ENCODE measurements at places on chromosomes 7 and 10.

DNA sequence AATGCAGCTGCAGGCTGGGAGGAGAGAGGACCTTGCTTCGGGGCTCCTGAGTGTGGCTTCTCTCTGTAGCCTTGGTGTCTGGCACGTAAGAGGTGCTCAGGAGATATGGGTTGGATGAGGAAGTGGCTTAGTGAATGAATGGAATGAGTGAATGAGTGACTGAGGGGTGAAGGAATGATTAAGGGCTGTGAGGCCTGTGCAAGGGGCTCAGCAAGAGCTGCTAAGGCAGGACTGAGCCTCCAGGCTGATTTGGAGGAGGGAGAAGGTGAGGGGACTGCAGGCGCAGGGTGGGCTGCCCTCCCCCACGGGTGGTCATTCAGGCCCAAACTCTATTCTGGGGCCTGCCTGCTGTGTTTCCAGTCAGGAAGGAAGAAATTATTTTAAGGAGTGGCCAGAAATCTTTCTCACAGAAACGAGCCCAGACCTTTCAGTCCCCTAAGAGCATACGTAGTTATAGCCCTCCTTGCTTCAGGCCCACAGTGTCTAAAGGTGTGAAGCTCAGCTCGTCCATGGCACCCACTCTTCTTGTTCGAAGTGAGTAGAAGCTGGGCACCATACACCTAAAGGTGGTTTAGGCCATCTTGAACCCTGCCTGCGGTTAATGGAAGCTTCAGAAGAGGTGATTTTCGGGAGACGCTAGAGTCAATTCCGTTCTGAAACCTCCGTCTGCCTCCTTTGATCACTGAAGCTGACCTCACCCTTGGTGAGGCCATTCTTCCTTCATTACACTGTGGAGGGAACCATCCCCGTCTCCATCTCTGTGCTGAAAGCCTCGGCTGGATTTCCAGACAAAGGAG lies 49.5 kb upstream of the SAMD8 start:
- DNase-seq: no peak

- DNase-seq: no peak
These were observed 2.9 kb upstream of the GDI2 start for GRCh38 chr10:5816170-5816569.

DNA sequence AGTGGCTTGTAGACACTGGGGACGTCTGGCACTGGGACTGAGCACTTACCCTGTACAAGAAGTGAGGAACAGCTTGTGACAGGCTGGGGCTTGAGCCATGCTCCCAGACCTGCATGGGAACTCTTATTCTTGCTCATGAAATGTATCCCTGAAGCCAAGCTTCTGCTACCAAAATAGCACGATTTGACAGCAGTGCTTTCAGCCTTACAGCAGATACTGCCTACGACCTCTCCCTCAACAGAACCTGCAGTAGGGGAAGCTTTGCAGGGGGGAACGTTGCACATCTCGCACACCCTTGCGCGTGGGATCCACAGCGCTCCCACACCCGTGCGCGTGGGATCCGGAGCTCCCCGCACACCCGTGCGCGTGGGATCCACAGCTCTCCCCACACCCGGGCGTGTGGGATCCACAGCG lies 88.0 kb downstream of the CREM start:
- no peak for DNase-seq

GRCh38 chr10:78397786-78398185 lies 364.1 kb downstream of the RPS24 start:
- DNase-seq: no peak

- no peak for DNase-seq
These were observed 45.0 kb downstream of the AFAP1L2 start for GRCh38 chr10:114359041-114359952.

DNA sequence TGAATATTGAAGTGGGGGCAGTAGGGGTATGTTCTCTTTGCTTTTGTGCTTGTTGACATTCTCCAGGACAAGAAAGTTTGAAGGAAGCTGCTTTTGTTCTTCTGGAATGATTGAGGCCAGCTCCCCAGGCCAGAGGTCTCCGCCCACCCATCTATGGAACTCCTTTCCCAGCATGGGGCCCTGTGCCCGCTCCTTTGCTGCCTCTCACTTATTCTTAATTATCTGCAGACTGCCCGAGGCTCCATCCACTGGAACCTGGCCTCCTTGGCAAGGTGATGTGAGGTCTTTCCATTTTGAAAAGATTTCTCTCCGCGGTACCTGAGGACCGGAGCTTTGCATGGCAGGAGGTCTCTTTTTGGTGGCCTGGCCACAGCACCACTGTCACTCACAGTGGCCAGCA lies 39.3 kb upstream of the MKI67 start:
- DNase-seq: no peak

DNA sequence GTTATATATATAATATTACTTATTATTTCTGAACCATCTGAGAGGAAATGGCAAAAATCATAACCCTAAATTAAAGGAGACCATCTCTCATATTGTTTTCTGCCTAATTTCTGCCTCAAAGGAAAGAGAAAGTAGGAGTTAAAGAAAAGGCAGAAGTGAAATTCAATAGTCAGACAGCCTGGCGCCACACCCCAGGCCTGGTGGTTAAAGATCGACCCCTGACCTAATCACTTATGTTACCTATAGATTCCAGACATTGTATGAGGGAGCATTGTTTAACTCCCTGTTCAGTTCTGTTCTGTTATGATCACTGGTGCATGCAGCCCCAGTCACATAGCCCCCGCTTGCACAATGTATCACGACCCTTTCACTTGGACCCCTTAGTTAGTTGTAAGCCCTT lies 24.9 kb upstream of the CHST3 start:
- no peak for DNase-seq

- peak; percentile 10 for DNase-seq
These were observed 39.1 kb upstream of the PARD3 start for GRCh38 chr10:34854147-34854601.

GRCh38 chr10:73644767-73645166 lies 3.5 kb upstream of the MYOZ1 start:
- no peak for DNase-seq

GRCh38 chr7:71173955-71174354 lies 42.0 kb downstream of the GALNT17 start:
- DNase-seq: no peak

- DNase-seq: no peak
These were observed 498.7 kb upstream of the MKI67 start for GRCh38 chr10:128624656-128625530.

DNA sequence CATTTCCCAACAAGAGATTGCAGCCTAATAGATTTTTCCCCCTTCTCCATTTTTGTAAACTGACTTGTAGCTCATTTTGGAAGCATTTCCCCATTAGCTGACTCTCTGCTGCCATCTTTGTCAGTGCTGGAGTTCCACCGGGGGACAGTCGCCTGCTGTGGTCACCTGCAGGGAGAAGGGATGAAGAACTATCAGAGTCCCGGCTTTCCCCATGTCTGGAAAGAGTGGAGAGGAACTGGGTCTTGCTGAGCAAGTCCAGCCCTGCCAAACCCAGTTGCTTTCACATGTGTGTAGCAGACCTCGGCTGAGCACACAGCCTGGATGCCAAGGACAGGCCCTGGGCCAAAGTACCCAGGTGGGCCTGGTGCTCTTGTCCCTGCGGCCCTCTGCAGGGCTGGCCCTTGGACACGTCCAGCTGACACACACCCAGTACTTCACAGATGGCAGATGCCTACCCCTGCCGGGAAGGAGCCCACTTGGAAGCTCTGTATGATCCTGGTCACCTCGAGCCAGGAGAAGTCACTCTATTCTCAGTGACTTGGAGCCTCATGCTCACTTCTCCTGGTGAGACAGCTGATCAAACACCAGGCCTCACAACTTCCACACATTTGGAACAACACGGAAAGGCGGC lies 157.3 kb upstream of the NPVF start:
- no peak for DNase-seq
